ENCODE measurements at places on chromosomes 7 and 10.
A peak's percentile ranks its signal among the peaks of the same experiment; 100 is the strongest.

GRCh38 chr7:140225562-140226249 lies 48.9 kb upstream of the KDM7A start:
- no peak for DNase-seq

- no peak for DNase-seq
These were observed 128.7 kb downstream of the COBL start for GRCh38 chr7:51187941-51188340.

GRCh38 chr10:4136121-4136520 lies 351.1 kb upstream of the KLF6 start:
- no peak for DNase-seq

DNA sequence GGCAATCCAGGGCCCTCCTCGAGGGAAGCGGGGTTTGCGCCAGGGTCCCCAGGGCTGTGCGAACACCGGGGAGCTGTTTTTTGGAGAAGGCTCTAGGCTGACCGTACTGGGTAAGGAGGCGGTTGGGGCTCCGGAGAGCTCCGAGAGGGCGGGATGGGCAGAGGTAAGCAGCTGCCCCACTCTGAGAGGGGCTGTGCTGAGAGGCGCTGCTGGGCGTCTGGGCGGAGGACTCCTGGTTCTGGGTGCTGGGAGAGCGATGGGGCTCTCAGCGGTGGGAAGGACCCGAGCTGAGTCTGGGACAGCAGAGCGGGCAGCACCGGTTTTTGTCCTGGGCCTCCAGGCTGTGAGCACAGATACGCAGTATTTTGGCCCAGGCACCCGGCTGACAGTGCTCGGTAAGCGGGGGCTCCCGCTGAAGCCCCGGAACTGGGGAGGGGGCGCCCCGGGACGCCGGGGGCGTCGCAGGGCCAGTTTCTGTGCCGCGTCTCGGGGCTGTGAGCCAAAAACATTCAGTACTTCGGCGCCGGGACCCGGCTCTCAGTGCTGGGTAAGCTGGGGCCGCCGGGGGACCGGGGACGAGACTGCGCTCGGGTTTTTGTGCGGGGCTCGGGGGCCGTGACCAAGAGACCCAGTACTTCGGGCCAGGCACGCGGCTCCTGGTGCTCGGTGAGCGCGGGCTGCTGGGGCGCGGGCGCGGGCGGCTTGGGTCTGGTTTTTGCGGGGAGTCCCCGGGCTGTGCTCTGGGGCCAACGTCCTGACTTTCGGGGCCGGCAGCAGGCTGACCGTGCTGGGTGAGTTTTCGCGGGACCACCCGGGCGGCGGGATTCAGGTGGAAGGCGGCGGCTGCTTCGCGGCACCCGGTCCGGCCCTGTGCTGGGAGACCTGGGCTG lies 26.0 kb downstream of the PRSS2 start:
- no peak for DNase-seq

- DNase-seq = no peak
These were observed 266.9 kb downstream of the GRID1 start for GRCh38 chr10:86099542-86100334.

DNA sequence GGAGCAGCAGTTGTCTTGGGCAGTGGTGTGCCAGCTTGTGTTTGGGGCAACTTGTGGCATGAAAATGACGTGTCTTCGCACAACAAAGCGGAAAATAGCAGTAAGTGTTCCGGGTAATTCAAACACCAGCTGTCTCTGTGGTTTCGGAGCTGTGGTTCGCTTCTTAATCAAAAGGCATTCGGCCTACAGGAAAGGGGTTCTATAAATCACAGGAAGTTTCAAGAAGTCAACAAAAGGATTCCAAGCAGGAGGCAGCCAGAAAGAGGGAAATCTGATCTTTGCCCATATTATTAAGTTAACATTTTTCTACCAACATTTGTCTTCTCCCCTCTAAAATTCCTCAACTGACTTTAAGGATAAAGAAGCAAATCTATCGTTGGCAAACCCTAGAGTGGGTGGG lies 353.4 kb downstream of the FGFR2 start:
- no peak for DNase-seq

GRCh38 chr7:40498924-40499510 lies 364.2 kb downstream of the SUGCT start:
- DNase-seq = no peak

DNA sequence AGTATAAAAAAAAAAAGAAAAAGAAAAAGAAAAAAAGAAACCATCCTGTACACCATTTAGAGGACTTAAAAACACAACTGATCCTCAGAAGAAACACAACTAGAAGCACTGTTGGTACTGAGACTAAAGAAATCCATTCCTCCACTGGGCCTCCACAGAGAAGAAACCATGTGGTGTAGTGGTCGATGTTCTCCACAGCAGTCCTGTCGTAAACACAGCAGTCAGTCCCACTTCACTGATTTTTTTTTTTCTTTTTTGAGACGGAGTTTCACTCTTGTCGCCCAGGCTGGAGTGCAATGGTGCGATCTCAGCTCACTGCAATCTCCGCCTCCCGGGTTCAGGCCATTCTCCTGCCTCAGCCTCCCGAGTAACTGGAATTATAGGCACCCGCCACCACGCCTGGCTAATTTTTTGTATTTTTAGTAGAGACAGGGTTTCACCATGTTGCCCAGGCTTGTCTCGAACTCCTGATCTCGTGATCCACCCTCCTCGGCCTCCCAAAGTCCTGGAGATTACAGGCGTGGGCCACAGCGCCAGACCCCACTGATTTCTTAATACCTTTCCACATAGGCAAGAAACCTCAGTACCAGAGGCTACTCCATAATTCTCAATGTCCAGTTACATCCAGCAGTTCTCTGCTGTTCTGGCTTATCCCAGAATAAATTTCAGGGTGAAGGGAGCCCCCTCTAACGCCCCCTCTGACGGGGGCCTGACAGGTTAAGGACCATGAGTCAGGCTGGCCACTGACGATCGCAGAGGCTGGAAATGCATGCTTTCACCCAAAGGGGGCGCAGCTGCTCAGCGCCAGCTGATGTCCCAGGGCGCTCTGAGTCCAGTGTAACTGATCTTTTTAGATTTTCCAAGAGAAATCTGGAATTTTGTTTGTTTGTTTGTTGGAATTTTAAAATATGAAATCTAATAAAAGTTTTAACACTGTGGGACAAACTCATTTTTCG lies 24.8 kb upstream of the FFAR4 start:
- DNase-seq = no peak

DNA sequence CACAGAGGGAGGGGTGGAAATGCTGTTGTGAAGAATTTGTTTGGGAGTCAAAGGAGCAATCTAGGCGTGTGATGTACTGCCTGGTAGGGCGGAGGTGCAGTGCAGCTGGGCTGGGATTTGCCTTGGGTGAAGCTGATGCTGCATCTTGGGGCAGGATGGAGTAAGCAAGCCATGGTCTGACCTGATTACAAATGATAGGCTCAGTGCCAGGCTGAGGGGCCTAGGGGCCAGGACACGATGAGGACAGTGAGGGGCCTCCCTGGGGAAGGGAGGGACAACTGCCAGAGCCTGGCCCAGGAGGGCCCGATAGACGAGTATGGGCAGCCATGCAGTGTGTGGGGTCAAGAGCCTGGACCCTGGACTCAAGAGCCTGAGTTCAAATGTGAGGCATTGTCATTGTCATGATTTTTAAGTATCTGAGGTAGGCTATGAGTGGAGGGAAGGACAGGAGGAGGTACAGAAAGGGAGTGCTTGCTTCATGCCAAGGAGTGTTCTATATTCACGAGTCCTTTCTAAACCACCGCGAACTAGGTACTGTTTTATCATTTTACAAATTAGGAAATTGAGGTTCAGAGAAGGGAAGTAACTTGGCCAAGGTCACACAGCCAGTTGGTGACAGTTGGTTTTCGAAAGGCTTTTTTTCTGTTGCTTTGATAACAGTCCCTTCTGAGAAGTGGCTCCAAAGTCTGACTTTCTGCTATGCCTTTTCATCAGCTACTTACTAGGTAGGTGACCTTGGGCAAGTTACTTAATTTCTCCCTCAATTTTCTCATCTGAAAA lies 29.7 kb downstream of the HIF1AN start:
- no peak for DNase-seq

DNA sequence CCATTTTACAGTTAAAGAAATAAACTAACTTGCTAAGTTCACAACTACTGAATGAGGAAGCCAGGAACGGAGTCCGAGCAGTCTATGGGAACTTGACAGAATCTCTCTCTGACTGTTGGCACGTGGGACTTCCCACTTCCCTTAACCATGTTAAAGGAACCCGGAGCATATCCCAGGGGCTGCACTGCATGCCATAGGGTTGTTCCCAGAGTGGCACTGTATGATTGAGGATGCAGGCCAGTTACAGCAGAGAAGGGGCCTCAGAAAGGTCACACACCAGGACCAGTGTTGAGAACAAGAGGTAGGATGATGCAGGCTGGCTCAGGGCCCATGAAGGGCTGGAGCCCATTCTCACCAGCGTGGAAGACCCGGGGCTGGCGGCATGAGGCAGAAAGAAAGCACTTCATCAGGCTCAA lies 201.8 kb downstream of the NSUN6 start:
- DNase-seq = peak; percentile 1

GRCh38 chr10:31599626-31600504 lies 280.8 kb downstream of the ZEB1 start:
- peak; percentile 16 for DNase-seq

GRCh38 chr7:69732203-69732602 lies 133.9 kb downstream of the AUTS2 start:
- DNase-seq = no peak

- DNase-seq = no peak
These were observed 71.3 kb downstream of the CDHR3 start for GRCh38 chr7:106034383-106034782.

GRCh38 chr7:134153493-134154136 lies 26.5 kb downstream of the LRGUK start:
- DNase-seq = no peak

DNA sequence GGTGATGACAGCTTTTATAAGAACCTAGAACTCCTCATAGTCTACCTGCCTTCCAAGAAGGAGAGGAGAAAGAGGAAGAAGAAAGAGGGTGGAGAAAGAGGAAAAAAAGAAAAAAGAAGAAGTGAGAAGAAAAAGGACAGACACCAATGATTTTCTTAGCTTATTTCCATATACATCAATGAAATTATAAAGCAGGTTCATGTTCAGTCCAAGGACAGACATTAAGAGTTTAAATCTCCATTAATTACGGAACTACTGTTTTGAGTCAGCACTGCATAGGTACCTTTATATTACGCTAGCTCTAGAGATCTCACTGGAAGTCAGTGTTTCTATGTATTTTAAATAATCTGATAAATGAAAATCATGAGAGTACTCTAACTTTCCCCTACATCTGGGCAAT lies 309.0 kb upstream of the HGF start:
- no peak for DNase-seq

GRCh38 chr10:97574374-97575126 lies 2.0 kb downstream of the ANKRD2 start:
- no peak for DNase-seq

DNA sequence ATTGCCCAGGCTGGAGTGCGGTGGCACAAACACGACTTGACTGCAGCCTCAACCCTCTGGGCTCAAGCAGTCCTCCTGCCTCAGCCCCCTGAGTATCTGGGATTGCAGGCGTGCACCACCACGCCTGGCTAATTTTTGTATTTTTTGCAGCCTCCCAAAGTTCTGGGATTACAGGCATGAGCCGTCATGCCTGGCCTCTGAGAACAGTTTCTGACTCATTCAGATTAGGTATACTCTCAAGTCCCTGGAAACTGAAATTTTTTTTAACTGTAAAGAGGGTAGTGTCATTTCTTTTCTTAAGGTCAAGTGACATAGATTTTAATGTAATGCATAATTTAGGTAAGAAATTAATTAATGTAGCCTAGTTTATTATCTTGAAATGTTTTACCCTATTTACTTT lies 104.7 kb downstream of the SEPTIN7 start:
- DNase-seq = no peak

DNA sequence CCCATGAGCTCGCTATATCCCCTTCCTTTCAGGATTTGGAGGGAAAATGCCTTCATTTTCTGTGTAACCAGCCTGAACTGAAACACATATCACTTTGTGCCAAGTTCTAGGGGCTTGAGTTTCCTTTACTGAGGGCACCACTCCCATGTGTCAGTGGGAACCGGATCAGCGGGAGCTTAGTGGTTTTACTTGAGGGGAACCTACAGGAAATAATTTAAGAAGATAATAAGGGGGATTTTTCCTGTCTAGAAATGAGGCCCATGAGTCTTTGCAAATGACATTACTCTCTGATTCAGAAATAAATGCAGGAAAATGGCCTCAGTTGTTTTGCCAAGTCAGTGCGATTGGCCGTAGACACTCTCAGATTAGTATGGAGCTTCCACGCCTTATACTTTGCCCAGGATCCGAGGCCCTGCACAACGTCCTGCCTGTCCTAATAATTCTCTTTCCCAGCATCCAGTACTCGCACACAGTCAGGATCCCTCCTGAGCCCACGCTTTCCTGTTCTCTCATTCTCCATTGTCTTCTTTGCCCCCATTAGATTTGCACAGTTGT lies 86.4 kb upstream of the LYZL1 start:
- no peak for DNase-seq

DNA sequence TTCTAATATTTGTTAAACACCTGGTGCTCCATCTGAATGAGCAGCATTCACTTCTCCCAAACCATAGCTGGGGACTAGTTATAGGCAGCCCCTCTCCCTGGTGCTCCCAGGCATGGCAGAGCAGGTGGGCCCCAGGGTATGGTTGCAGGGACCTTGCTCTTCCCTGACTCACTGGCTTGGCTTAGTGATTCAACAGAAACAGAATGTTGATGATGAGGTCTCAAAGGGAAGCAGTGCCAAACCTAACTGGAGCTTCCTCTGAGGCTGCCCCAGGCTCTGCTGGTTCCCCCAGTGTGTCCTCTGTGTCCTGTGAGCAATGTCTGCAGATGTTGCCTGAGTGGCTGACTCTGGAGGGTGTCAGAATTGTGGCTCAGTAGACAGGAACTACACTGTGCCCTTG lies 3.7 kb downstream of the GPR26 start:
- DNase-seq = no peak

DNA sequence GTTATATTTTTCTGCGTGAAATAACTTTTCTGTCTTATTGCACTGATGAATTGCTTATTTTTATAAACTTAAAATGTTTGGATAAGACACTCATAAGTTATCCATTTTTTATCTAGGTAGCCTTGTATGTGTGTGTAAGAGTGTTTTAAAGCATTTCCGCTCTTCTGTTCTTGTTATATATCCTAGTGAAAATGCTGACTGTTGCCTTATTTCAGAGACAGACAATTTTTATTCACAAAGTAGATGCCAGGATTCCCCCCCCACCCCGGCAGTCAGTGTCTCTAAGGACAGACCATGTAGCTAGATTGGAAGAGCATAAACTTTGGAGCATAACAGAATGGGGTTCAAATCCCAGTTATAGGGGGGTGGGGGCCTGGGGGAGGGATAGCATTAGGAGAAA lies 1.6 kb downstream of the SMC3 start:
- no peak for DNase-seq

GRCh38 chr10:102643336-102644065 lies 778 bp upstream of the TRIM8 start:
- no peak for DNase-seq

- DNase-seq = no peak
These were observed 1093.5 kb downstream of the NRG3 start for GRCh38 chr10:82968533-82968932.
